Colonic mucosa (tissue), 4 donors: ENCODE measurements at places on chromosomes 4 and X. TPM values are rescaled to one million over a fixed set of nuclear protein-coding genes. Genes with fewer than 3 reads are reported as not detected.

The LDB2 gene
- total RNA-seq, result 7.9 TPM

The BGN gene
- total RNA-seq, result 6.0 TPM

The CT45A5 gene
- not detected for total RNA-seq

The GNL3L gene
- 38.3 TPM for total RNA-seq

The PRDM5 gene
- total RNA-seq, result 9.3 TPM

The CT83 gene
- not detected for total RNA-seq

The GBA3 gene
- total RNA-seq, result 4.6 TPM

- H3K4me1 ChIP-seq, result no peaks in the 10 kb centered on the region
- no peaks in the 10 kb centered on the region for H3K36me3 ChIP-seq
- DNase-seq, result no peak
- H3K27ac ChIP-seq, result no peak overlapping the region
- no peaks in the 10 kb centered on the region for H3K27me3 ChIP-seq
- H3K4me3 ChIP-seq, result no peak overlapping the region
Measured at GRCh38 chrX:99588936-99589335, 821.1 kb downstream of the PCDH19 start.

DNA sequence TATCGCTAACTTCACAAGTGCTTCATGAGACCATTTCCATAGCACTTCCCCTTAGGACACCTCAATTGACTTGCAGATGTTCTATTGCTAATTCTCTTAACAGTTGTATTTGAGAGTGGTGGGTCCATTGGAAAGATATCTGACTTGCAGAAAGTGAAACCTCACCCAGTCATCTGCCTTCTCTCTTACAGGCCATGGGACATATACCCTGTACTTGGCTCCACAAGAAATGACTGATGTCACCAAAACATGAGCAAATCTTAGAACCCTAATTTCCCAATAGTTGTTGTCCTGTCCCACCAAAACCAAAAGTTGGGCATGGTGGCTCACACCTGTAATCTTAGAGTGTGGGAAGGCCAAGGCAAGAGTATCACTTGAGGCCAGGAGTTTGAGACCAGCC lies 101.9 kb upstream of the MAML3 start:
- H3K4me1 ChIP-seq, result no peaks in the 10 kb centered on the region
- no peaks in the 10 kb centered on the region for H3K27me3 ChIP-seq
- no peak overlapping the region for H3K27ac ChIP-seq
- no peaks in the 10 kb centered on the region for H3K36me3 ChIP-seq
- no peak for DNase-seq

- no peaks in the 10 kb centered on the region for H3K27me3 ChIP-seq
- no peaks in the 10 kb centered on the region for H3K36me3 ChIP-seq
- no peak for DNase-seq
- H3K27ac ChIP-seq, result no peak overlapping the region
Measured at GRCh38 chrX:63702556-63702955, 82.5 kb downstream of the ARHGEF9 start.

DNA sequence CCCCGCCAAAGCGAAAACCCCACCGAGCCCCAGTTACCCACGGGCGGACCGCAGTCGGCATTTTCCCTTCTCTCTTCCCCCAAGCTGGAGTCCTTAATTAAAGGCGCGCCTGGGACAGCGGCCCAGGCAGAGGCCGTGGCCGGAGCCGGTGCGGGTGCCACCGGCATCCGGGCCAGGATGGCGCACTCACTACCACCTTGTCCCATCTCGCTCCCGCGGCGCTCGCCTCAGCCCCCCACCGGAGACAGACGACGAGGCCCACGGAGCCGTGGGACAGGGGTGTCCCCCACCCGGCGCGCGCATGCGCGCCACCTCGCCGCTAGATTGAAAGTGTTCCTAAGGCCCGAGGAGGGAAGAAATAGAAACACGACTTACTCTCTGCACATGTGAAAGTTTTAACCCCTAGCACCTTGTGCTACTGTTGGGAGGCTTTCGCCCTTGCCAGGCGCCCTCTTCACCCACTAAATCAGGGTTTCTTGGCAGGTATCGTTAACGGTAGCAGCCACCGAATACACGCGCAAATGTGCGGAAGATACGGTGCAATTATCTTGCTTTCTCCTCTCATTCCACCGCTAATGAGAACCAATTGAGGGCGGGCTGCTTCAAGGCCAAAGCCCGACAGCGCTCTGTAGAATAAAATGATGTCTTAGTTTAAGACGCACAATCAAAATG lies 64.3 kb upstream of the CCDC160 start:
- H3K4me1 ChIP-seq, result no peaks in the 10 kb centered on the region
- peaks cover 6% of the 10 kb centered on the region for H3K27me3 ChIP-seq
- no peak for DNase-seq

GRCh38 chr4:89316931-89317366 lies 9.3 kb upstream of the GPRIN3 start:
- H3K4me1 ChIP-seq, result no peaks in the 10 kb centered on the region
- no peak overlapping the region for H3K27ac ChIP-seq
- no peak for DNase-seq

DNA sequence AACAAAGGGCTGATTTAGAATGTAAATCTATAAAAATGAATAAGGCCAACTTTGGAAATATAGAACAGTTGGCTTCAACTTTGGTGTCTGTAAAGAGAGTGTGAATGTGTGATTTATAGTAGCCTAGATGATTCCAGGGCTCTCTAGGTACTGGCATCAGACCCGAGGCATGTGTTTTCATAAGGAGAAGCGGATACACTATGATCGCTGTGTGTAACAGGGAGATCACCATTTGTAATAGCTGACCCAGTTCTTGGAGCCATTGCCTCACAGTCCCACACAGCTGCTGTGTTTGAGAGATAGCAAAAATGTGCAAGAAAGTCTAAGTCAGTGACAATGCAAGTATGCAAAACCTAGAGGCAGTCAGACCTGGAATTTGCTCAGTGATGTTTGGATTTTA lies 135.1 kb downstream of the REPS2 start:
- H3K27me3 ChIP-seq, result no peaks in the 10 kb centered on the region
- no peak for DNase-seq
- H3K27ac ChIP-seq, result no peak overlapping the region
- H3K4me3 ChIP-seq, result no peak overlapping the region
- no peaks in the 10 kb centered on the region for H3K36me3 ChIP-seq

DNA sequence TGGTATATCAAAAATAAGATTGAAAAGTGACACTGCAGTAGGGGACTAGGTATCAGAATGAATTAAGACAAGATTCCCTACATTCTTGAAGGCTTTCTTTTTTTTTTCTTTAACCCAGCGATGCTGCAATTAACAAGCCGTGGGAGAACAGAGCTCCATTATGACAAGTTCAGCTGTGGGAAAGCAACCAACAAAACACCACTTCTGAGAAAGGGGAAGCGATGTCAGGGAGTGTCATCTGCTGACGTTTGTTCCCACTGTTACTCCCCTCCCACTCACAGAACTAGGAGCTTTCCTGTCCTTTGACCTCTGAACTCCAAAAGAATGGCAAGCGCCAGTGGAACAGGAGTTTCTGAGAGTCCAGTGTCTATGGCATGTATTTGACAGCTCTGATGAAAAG lies 90.2 kb upstream of the SLITRK2 start:
- H3K4me1 ChIP-seq, result no peaks in the 10 kb centered on the region
- H3K4me3 ChIP-seq, result no peak overlapping the region
- H3K27me3 ChIP-seq, result no peaks in the 10 kb centered on the region
- no peaks in the 10 kb centered on the region for H3K36me3 ChIP-seq
- DNase-seq, result no peak

DNA sequence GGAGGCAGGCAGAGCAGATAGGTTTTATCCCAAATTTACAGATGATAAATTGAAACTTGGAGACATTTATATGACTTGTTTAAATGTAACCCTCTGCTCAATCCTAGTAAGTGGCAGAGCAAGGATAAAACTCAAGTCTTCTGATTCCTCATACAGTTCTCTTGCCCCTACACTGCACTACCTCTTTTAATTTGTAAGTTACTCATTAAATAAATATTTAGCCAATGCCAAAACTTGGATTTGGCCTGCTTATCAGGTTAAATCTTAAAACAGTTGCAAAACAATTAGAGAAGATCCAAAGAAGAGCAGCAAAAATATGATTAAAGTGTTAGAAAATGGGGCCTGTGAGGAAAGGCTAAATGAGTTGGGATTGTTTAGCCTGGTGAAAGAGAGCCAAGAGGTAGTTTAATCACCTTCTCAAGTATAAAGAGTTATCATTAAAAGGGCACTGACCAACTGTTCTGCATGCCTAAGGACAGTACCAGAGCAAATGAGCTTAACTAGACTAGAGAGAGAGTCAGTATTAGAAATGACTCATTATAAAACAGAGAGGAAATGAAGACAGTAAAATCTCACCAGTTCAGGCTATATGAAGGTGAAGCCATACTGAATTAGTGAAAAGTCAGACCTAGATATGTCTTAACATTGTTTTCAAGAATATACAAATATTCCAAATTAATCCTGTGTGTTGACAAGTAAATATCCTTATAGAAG lies 146.3 kb downstream of the GRIA3 start:
- no peak overlapping the region for H3K27ac ChIP-seq

- no peak overlapping the region for H3K27ac ChIP-seq
- H3K27me3 ChIP-seq, result no peaks in the 10 kb centered on the region
- H3K4me1 ChIP-seq, result no peaks in the 10 kb centered on the region
- no peaks in the 10 kb centered on the region for H3K36me3 ChIP-seq
Measured at GRCh38 chrX:40805404-40805803, 70.1 kb upstream of the MED14 start.

GRCh38 chr4:118718511-118719170 lies 33.4 kb downstream of the METTL14 start:
- H3K4me1 ChIP-seq, result no peaks in the 10 kb centered on the region
- no peak overlapping the region for H3K4me3 ChIP-seq
- no peaks in the 10 kb centered on the region for H3K36me3 ChIP-seq
- no peak overlapping the region for H3K27ac ChIP-seq
- no peaks in the 10 kb centered on the region for H3K27me3 ChIP-seq

DNA sequence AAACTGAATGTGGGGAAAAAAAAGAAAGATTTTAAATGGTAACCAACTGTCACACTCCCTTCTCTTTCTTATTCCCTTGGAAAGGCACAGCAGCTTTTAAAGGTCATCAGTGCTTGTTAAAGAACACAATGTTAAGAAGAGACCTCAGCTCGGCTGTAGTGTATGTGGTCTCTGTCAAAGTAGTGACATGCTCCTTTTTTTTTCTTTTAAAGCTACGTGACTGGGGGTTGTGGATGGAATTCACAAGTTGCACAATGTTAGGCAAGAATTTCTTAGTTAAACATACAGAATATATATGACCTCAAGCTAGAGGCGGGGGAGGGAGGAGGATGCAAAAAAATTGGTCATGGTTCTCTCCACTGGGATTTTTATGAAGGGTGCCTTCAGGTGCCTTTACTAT lies 45.6 kb downstream of the OCRL start:
- H3K4me3 ChIP-seq, result no peak overlapping the region
- H3K27me3 ChIP-seq, result no peaks in the 10 kb centered on the region
- no peak for DNase-seq
- no peak overlapping the region for H3K27ac ChIP-seq
- no peaks in the 10 kb centered on the region for H3K4me1 ChIP-seq
- no peaks in the 10 kb centered on the region for H3K36me3 ChIP-seq

- H3K36me3 ChIP-seq, result no peaks in the 10 kb centered on the region
- no peak overlapping the region for H3K4me3 ChIP-seq
- DNase-seq, result no peak
- no peak overlapping the region for H3K27ac ChIP-seq
- peaks cover 2% of the 10 kb centered on the region for H3K27me3 ChIP-seq
Measured at GRCh38 chrX:13790206-13791131, 26.4 kb downstream of the GPM6B start.

DNA sequence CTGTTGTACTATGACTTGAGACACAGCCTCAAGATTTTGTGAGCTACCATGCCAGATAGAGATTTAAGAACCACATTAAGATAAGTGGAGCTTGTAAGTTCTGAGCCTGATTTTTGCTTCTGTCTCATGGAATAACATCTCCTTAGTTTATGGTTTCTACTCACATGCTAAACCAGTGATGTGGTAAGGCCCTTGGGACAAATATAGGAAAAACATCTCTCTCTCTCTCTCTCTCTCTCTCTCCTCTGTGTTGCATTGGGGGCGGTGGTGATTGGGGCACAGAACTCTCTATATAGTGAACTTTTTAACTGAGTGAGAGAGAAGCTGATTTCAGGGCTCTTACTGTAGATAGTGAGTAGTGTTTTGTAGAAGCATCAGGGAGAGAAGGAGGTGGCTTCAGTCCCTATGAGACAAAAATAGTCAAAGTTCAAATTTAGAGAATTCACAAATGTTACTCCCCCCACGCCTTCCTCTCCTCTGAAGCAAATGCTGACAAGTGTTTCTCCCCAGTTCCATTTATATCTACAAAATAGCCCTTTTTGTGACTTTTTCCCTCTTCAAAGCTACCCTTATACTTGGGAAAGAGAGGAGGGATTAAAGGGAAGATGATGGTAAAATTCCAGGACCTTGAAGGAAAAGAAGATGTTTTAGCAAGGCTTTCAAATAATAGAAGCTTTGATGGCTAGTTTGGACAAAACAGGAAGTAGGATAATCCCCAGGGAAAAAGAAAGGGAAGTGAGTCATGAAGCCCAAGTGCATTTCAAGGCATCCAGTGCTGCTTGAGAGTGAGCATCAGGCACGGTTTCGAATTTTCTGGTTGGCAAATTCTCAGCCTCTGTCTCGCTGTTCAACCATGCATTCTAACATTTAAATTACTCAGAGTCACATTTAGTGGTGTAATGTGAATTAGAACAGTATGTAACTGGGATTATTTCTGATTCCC lies 134.3 kb upstream of the AP1S2 start:
- H3K27ac ChIP-seq, result no peak overlapping the region
- H3K36me3 ChIP-seq, result no peaks in the 10 kb centered on the region
- H3K4me1 ChIP-seq, result no peaks in the 10 kb centered on the region
- H3K27me3 ChIP-seq, result no peaks in the 10 kb centered on the region
- H3K4me3 ChIP-seq, result no peak overlapping the region

GRCh38 chr4:101187841-101188240 lies 159.5 kb downstream of the PPP3CA start:
- H3K36me3 ChIP-seq, result no peaks in the 10 kb centered on the region
- no peak overlapping the region for H3K27ac ChIP-seq
- H3K4me3 ChIP-seq, result no peak overlapping the region

DNA sequence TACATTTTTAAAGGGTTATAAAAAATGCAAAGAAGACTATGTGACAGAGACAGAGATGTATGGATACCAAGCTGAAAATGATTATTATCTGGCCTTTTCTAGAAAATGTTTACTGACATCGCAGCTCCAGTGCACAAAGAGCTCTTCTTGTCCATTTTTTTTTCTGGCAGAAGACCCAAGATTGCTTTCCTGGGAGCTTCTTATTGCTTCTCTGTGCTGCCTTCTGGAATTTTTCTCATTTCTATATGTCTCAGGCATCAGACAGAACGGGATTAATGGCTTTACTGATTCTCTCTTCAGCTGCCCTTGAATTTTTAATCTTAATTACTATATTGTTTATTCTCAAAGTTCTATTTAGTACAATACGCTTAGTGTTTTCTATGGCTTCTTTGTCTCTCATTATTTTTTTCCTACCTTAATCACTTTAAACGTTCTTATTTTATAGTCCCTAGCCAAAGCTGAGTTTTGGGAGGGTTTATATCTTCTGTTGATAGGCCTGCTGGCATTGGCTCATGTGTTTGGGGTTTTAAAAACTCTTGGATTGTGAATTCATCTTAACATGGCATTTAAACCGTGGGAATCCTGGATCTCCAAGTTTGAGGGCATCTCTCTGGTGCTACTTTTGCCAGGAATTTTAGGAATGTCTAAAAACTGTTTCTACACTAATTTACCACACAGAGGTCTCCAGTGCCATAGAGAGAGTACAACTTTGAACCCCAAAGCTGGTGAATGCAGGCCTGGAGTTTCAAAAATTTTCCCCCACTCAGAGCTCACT lies 138.9 kb upstream of the LNX1 start:
- no peaks in the 10 kb centered on the region for H3K27me3 ChIP-seq
- no peak for DNase-seq
- no peak overlapping the region for H3K4me3 ChIP-seq
- no peaks in the 10 kb centered on the region for H3K36me3 ChIP-seq
- H3K27ac ChIP-seq, result no peak overlapping the region
- no peaks in the 10 kb centered on the region for H3K4me1 ChIP-seq

GRCh38 chr4:119678761-119679160 lies 50.2 kb upstream of the PDE5A start:
- H3K27ac ChIP-seq, result no peak overlapping the region
- no peak for DNase-seq
- no peak overlapping the region for H3K4me3 ChIP-seq
- no peaks in the 10 kb centered on the region for H3K36me3 ChIP-seq
- H3K27me3 ChIP-seq, result no peaks in the 10 kb centered on the region
